ENCODE measurements at places on chromosomes 3 and 15.

GRCh38 chr3:126927846-126928245, 55.1 kb upstream of the PLXNA1 start:
- no peak for DNase-seq

DNA sequence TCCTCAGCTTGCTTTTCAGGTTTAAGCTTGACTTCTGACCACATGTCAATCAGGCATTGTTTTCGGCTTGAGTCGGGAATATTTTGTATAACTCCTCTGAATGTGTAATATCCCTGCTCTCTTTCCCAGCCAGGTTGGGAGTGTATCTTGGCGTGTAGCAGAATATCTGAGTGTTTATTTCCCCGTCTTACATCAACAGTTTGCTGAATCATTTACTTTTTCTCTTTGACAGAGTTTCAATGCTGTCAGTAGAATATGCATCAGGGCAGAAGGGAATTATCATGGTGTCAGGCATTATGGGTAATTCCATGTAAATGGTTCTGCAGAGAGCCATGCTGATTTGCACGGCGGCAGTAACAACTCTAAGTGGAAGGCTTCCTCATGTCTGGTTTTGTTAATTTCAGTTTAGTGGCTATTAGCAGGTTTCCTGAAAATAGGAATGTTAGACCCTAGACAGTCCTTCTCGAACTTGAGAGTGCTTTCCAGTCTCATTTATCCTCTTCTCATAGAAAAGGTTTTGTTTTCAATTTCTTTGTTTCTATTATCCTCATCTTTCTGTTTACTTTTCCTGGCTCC, 566.3 kb downstream of the AGBL1 start:
- no peak for DNase-seq

DNA sequence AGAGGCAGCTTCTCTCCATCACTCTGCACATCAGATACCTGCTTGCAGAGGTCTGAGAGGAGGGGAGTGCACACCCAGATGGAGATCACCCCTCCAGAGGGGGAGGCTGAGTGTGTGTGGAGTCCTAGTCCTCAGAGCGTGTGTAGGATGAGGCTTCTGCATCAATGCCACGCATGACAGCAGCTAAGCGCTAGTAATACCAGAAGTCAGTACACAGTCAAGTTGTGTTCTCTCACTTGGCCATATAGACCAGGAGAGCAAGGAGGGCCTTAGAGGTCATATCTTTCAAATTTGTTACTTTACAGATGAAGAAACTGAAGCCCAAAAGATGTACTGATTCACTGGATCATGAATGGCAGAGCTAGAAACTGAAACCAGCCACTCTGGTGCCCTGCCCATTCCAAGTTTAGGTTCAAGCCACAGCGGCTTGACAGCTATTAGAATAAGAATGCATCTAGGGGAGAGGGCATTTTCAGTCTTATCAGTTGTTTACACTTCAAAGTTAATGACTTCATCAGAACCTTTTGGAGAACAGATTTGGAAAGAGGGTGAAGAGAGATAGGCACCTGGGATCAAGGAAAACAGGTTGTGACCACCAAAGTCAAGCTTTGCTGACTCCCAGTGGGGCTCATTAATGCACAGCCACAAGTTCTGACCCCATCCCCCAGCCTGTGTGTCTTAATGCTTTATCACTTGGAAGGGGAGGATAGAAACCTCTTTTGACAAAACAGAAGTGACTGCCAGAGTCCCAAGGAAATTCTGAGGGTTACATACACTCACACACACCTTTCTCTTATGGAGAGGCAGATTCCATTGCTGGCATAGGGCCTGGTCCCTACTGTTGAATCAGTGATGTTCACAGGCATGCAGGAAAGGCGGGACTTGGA, 310.3 kb downstream of the CHST2 start:
- DNase-seq: no peak

DNA sequence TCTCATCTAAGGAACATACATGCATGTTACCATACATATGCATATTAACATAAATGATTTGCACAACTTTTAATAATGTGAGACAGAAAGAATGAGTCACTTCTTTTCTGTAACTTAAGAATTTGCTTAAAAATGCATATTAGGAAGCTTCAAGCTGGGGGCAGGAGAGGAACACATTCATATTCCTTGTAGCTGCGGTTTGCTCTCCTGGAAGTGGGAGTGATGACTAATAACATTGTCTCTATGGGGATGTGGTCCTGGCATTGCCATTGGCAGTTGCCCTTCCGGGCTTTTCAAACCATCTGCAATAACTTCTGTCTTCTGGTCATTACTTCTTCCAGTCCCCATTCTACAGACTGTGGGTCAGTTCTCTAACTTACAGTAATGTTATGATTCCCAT, 15.6 kb downstream of the CHST2 start:
- DNase-seq: no peak

GRCh38 chr3:155843569-155843968, 10.7 kb downstream of the SLC33A1 start:
- DNase-seq: no peak

Measured in stimulated activated CD8-positive, alpha-beta memory T cell treated with anti-CD3 and anti-CD28 coated beads, Interleukin-7, amount 100 ng/mL, for 1 hour (primary cell).